ENCODE measurements at places on chromosomes 11 and 22.

DNA sequence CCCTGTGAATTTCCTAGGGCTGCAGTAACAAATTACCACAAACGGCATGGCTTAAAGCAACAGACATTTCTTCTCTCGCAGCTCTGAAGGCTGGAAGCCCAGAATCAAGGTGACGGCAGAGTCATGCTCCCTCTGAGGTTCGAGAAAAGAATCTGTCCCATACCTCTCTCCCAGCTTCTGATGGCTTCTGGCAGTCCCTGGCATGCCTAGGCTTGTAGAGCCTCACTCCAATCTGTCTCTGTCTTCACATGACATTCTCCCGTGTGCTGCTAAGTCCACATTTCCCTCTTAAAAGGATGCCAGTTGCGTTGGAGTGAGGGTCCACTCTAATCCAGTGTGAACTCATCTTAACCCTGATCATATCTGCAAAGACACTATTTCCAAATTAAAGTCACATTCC is 116.2 kb downstream of the NECTIN1 start:
- DNase-seq: no peak

- DNase-seq: no peak
These were observed 19.9 kb downstream of the BID start for GRCh38 chr22:17754233-17754925.

GRCh38 chr11:44760477-44760872 is 33.7 kb downstream of the TSPAN18 start:
- no peak for DNase-seq

DNA sequence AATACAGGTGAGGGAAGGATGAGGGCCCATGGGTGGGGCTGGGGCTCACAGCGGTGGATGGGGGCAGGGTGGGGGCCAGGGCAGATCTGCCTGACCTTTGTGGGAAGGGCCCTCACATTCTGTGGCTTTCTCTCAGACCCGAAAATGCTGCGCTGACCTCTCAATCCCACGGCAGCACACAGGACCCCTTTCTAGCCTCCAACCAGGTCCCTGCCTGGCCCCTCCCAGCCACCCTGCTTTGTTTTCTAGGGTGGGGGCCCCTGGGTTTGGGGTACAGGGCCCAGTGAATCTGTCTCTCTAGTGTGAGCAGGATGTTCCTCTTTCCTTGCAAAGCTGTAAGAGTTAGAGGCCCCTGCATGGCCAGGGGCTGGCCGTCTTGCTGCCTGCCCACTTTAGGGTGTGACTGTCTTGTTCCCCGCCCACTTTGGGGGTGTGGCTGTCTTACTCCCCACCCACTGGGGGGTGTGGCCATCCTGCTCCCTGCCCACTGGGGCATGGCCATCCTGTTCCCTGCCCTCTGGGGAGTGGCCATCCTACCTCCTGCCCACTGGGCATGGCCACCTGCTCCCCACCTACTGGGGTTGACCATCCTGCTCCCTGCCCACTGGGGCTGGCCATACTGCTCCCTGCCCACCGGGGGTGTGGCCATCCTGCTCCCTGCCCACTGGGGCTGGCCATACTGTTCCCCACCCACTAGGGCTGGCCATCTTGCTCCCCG is 11.5 kb downstream of the PARVG start:
- no peak for DNase-seq

DNA sequence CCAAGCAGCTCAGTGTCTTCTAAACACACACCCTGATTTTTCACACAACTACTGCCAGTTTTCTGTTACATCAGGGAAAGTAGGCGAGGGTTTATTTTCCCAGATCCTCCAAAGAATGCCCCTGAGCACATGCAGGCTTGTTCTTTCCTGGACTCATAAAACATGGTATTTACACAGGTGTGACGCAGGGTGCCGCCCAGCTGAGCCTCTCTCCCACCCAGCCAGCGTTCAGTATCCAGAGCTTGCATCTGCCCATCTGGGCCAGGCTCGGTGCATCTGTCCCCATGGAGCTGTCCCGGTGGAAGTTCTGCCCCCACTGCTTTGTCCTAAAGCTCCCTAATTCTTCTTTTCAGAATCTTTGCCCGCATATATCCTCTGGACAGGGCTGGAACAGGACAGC is 44.8 kb upstream of the ISX start:
- DNase-seq: no peak

GRCh38 chr11:108512708-108513107 is 14.5 kb upstream of the POGLUT3 start:
- no peak for DNase-seq

- no peak for DNase-seq
These were observed 590.5 kb downstream of the OPCML start for GRCh38 chr11:132941761-132942160.

DNA sequence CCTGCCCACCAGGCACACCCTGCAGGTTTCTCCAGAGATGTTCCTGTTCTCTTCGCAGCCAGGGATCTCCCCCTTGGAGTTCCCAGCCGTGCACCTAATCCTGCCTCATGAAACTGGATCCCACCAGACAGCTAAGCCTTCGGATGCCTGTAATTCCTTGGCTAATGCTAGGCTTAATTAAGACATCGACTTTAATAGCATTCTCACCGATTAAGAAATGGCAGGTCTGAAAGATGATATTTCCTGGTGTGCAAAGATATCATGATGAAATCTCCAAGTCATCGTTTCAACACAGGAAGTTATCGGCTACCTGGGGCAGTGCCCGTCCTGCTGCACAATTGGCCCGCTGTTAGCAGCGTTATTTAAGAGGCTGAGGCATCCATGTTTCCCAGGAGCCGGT is 41.5 kb upstream of the CCND1 start:
- no peak for DNase-seq

All from HCEC 1CT (cell line).